Esophagus mucosa (tissue), 1 donor: ENCODE measurements at places on chromosomes 6 and 20. TPM values are rescaled to one million over a fixed set of nuclear protein-coding genes. Genes with fewer than 3 reads are reported as not detected.

Gene NKAIN4
- total RNA-seq, result not detected

Gene PDCD2
- total RNA-seq, result 46.5 TPM

Gene RING1
- total RNA-seq, result 27.0 TPM

GRCh38 chr6:3520281-3521230, 63.7 kb upstream of the SLC22A23 start:
- no peak for ATAC-seq

Gene FAXC
- 1.6 TPM for total RNA-seq

Gene HEY2
- 1.6 TPM for total RNA-seq

- no peak for ATAC-seq
Observed at GRCh38 chr6:90021711-90022110, 127.4 kb downstream of the GJA10 start.

Gene BAG2
- total RNA-seq, result 0.24 TPM

DNA sequence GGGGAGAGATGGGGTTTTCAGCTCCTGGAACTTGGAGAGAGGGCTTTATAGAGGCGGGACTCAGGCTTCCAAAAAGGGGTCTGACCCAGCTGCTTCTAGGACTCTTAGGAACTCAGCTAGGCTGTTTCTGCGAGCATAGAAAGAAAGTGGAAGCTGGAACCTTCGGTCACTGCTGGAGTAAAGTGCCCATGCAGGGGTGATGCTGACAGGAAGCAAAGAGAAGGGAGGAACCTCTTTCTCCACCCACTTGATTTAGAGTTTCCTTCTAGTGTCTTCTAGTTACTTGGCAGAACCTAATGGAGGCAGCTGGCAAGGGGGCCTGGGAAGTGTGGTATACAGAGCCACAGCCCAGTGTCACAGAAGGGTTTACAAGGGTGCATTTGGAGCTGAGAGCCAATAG, 283.6 kb downstream of the QKI start:
- no peak for ATAC-seq

- ATAC-seq, result no peak
Observed at GRCh38 chr6:52522655-52523054, 54.2 kb downstream of the TRAM2 start.

Gene PHACTR1
- total RNA-seq, result 1.6 TPM

Gene OTOR
- total RNA-seq, result not detected

Gene MLN
- total RNA-seq, result not detected

GRCh38 chr6:122052346-122052900, 347.0 kb upstream of the HSF2 start:
- ATAC-seq, result no peak

GRCh38 chr6:134523903-134524650, 206.2 kb upstream of the SGK1 start:
- peak; percentile 76 for ATAC-seq

GRCh38 chr6:71033890-71034289, 77.0 kb upstream of the B3GAT2 start:
- ATAC-seq, result no peak

- no peak for ATAC-seq
Observed at GRCh38 chr6:108801366-108801765, 46.9 kb upstream of the ARMC2 start.

Gene BPIFA1
- not detected for total RNA-seq

DNA sequence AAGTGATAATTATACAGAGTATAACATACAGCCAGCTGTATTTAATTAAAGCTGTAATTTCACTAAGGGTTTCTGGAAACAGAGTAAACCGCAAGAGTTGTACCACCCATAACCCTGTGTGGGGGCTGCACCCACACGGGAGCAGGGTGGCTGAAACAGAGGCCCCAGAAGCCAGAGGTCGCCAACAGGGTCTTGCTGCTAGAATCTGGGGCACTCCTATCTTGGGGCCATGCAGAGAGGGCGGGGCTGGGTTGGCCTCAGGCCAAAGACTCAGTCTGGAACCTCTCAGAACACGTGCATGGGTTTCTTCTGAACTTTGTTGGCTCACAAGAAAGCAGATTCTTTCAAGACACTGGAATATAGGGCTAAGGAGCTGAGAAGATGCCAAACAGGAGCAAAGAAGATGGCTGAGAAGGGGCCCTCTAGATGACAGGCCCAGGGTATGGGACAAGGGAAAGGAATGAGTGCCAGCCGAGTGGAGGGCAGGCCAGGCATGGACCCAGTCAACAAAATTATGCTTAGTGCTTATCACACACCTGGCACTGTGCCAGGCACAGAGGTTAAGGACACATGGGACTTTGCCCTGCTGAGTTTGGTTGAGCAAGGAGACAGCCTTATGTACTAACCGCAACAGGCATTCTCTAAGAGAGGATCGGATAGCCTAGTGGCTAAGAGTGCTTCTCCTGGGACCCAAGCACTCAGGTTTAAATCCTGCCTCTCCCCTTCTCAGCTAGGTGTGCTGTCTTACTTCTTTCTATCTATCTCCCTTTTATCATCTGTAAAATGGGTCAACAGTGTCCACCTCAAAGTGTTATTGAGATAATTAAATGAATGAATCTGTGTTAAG, 96.6 kb upstream of the FOXP4 start:
- no peak for ATAC-seq

DNA sequence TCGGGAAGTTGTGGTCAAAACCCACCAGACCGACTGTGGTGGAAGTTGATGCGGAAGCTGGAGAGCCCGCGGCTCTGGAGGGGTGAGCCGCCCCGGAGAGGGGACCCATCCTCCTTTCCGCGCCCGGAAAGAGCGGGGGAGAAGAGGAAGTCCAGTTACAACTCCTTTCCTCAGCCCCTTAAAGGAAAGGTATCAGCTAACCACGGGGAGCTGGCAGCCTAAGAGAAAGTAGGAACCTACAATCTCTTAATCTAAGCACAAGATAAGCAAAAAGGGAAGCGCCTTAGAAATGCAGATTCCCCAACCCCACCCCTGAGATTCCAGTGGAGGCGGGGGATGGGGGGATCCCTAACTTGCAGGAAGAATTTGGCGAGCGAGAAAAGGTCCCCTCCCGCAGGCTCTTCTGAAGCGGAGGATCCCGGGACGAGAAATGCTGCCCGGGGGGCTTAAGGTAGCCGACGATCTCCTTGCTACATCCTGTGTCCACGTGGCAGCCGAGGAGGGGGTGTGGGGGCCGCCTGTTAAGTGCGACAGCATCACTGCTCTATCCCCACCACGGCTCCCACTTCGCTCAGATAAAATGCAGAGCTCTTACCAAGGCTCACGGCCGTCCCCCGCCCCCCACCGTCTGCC, 87.5 kb downstream of the ZFP64 start:
- ATAC-seq, result no peak

- no peak for ATAC-seq
Observed at GRCh38 chr6:167579806-167580618, 246.7 kb upstream of the AFDN start.

DNA sequence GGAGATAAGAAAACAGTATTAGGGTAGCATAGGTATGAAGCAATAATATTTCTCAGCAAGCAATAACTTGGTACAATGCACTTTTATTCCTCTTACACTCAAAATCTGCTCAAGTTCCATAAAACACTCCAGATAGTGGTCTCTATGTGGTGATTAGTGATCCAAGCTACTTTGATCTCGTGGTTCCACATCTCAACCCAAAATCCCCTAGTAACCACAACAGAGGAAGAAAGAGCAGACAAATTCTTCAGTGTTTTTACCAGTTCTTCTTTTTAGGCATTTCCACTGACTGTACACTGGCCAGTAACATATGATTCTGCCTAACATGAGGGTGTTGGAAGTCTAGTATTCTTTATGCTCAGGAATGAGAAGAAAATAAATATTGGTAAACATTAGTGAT, 309.0 kb upstream of the PTCHD4 start:
- ATAC-seq, result no peak

DNA sequence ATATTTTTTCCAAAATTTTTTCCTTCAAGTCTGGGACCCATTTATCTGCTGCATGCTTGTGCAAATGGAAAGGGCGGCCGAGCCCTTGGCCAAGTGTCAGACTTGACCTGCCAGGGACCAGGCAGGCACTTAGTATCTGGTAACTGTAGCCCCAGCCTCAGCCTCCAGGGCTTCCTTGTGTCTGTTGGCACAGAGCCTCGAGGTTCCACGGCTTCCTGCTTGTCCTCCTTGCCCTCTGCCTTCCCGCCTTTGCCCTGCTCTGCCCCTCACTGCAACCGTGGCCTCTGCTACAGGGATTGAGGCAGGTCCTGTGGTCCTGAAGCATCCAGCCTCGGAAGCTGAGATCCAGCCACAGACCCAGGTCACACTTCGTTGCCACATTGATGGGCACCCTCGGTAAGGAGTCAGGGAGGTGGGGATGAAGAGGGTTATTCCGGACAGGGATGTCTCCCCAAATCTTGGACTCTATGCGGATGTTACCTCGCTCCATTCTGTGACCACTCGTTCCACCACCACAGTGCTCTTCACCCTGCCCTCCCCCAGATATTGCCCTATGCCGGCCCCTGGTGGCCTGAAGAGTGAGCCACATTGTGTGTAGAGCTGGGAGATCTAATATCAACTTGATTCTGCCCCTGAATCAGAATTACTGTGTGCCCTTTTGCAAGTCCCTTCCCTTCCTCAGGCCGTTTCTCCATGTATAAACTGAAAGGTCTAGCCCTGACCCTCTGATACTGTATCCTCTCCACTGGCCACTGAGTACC, 41.5 kb upstream of the SRF start:
- peak; percentile 29 for ATAC-seq

DNA sequence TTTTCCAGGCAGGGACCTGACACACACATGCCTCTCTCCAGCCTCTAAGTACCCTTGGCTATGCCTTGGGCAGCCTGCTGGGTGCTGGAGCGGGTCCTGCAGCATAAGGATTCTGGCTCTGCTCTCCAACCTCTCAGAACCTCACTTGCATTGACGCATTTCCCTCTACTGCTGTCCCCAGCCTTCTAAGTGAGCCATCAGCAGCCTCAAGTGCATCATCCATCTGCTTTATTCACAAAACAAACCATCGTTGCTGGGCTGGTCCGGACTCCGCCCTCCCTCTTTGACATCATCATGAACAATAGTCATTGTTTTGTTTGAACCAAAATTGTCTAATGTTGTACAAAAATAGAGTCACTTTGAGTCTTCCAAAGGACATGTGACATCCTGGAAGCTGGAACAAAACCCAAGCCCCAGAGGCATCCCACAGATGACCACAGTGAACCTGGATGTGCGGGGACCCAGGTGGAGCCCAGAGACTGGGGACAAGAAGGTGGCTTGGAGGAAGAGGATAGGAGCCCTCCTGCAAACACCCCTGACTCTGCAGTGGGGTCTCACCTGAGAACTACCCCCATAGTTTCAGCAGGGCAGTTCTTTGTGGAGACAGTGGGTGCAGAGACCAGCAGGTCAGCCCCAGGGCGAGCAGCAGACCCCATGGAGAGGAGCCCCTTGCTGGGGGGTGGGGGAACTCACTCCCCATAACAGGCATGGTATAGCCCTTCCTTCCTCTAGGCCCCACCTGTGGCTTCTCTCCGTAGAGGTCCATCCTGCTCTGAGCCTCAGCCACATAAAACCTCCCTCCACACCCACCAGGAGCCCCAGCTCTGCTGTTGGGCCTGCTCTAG, 230.1 kb downstream of the SYNDIG1 start:
- no peak for ATAC-seq

Gene DCDC2
- not detected for total RNA-seq
